ENCODE measurements at places on chromosomes 13 and 19.
A peak's percentile ranks its signal among the peaks of the same experiment; 100 is the strongest.

DNA sequence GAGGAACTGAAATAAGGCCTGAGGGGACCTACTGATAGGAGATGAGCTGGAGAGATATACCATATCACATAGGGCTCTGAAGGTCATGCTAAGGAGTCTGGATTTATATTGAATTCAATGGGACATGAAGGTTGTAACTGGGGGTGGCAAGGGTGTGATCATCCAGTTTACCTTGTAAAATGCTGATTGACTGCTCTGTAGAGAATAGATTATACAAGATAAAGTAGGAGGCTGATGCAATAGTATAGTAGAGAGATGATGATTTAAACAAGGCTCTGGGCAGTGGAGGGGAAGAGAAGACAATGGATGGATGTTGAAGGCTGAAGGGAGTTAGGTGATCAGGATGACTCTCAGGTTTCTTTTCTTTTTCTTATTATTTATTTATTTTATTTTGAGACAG, 18.0 kb upstream of the PAN3 start:
- DNase-seq, result no peak

DNA sequence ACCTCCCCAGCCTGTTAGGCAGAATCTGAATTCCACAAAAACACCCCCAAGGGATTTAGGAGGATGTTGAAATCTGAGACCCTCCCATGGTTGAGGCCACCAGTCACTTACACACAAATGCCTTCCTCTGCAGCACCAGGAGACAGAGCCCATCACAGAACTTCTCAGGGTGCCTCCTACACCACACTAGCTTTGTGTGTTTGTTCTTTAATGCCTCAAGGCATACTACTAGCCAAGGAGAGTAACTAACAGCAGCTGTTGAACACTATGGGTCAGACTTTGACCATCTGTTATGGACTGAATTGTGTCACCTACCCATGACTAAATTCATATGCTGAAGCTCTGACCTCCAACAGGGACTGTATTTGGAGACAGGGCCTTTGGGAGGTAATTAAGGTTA, 9.5 kb upstream of the MED26 start:
- no peak for DNase-seq

GRCh38 chr13:30676672-30677071, 58.7 kb upstream of the ALOX5AP start:
- no peak for DNase-seq

- no peak for DNase-seq
These were observed 41.9 kb downstream of the WDR87 start for GRCh38 chr19:37864501-37864900.

DNA sequence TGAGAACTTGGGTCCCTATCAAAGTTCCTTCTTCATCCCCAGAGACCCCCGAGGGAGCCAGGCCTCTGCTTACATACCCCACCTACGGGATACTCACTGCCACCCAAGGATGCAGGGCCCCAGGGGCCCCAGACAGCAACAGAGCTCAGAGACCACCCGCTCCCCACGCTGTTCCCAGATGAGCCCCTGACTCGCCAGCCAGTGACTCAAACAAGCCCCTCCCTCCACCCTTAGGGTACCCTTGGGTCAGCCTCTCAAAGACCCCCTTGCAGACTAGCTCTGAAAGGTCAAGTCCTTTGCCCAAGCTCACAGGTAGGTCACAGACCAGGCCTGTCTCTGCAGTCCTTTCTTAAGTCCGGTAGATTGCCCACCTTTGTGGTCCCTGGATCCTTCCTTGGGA, 45.7 kb downstream of the CD320 start:
- no peak for DNase-seq

GRCh38 chr19:51166846-51167490, 24.9 kb downstream of the SIGLEC7 start:
- DNase-seq, result peak; percentile 30

DNA sequence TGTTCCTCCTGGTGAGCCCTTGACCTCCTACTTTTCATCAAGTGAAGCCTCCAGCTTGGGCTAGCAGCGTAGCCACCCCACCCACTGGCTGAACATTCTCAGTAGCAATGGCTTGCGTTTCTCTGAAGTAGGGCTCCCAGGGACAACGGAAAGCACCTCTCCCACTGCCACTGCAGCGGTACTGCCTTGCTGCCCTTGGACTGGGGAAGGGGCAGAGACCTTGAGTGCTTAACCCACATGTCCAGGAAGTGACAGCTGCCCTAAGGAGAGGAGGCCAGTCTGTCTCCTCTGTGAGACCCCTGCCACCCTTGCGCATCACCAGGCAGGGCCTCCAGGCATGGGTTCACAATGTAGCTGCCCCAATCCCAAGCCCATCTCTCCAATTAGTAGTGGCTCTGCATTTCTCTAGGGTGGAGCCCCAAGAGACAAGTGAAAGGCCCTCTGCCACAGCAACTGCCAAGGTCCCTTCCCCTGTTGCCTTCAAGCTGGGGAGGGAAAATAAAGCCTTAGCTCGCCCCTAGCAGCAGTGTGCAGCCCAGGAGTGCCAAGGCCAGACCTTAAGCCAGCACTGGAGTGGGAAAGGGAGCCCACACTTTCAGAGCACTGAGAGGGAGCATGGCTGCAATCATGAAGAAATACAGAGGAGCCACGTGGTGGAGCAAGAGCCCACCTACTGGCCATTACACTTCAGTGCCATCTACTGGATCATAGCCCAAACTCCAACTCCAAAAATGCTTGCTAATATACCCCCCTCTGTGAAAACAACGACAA, 175.9 kb upstream of the TRPC4 start:
- no peak for DNase-seq

- no peak for DNase-seq
These were observed 1.1 kb downstream of the CD79A start for GRCh38 chr19:41877916-41878905.

- DNase-seq, result no peak
These were observed 323.0 kb downstream of the NDFIP2 start for GRCh38 chr13:79803989-79804388.

- DNase-seq, result no peak
These were observed 122.8 kb downstream of the MTUS2 start for GRCh38 chr13:28942906-28943305.

DNA sequence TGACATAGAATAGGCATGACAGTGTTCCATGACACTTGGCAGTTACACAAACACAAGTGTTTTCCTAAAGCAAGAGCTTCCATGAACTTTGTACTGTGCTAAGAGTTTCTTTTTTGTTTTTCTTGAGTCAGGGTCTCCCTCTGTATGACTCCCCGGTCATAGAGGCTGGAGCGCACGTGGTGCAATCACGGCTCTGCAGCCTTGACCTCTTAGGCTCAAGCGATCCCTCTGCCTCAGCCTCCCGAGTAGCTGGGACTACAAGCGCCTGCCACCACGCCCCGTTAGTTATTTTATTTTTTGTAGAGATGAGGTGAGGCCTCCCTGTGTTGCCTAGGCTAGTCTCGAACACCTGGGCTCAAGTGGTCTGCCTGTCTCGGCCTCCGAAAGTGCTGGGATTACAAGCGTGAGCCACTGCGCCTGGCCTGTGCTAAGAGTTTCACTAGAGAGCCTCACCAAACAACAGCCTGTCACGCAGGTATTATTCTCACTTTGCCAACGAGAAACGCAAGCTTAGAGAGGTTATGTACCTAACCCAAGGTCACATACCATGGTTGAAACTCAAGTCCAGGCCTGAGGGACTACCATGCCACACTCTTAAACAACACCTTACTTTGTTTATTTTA, 355.9 kb downstream of the KLF12 start:
- no peak for DNase-seq

- no peak for DNase-seq
These were observed 8.2 kb upstream of the HSD17B14 start for GRCh38 chr19:48844472-48844871.

- DNase-seq, result no peak
These were observed 7.0 kb downstream of the NTN5 start for GRCh38 chr19:48665786-48666185.

DNA sequence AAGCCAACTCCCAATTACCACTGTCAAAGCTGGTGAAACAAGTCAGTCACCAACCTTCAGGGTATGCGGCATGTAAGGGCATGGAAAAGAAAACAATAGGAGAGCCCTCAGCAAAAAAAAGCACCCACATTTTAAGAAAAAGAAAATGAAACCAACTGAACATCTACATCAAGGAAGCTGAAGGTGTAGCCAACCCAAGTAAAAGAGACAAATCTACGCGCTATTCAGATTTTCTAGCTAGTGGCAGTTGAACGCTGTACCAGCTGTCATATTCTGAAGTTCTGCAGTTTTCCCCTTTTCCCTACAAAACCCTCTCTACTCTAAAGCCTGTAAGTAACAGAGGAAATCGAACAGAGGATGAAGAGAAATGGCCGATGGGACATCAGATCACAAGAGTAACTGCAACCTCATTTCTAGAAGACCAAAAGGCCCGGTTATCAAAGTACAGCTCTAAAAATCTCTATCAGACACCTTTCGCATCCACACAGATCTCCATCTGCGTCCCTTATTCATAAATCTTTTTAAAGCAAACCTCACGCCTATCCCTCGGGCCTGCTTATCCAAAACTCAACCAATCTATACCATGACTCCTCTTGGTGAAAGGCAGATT, 1.4 kb downstream of the MYCBP2 start:
- DNase-seq, result peak; percentile 31

GRCh38 chr19:30640252-30640965, 268.2 kb downstream of the ZNF536 start:
- DNase-seq, result no peak

DNA sequence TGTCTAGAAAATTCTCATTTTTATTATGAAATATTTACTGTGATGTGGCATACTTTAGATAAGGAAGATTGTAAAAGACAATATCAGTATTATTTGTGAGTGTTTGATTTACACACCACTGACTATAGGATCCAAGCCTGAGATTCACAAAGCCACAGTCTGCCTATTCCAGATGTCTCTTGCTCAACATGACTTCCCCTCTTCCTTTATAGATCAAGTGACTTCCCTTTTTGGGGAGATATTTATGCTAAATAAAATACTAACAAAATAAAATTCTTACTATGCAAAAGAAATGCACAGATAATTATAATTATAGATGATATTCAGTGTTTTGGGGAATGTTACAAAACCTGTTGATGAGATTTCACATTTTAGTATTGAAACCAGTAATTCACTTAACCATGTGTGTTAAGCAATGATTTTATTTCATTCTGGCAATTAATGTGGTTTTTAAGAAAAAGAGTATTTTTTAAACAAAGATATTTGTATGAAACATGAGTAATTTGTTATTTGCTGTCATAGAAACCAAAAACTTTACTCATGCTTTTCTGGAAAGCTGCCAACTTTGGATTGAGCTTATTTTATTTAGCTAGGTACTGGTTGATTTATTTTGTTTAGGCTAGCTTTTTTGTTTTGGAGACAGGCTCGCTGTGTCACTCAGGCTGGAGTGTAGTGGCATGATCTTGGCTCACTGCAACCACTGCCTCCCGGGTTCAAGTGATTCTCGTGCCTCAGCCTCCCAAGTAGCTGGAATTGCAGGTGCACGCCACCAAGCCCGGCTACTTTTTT, 13.7 kb upstream of the GPR183 start:
- DNase-seq, result no peak

GRCh38 chr19:31332096-31332495, 17.1 kb downstream of the TSHZ3 start:
- DNase-seq, result no peak

- no peak for DNase-seq
These were observed 364.4 kb downstream of the DCT start for GRCh38 chr13:94115054-94115453.

DNA sequence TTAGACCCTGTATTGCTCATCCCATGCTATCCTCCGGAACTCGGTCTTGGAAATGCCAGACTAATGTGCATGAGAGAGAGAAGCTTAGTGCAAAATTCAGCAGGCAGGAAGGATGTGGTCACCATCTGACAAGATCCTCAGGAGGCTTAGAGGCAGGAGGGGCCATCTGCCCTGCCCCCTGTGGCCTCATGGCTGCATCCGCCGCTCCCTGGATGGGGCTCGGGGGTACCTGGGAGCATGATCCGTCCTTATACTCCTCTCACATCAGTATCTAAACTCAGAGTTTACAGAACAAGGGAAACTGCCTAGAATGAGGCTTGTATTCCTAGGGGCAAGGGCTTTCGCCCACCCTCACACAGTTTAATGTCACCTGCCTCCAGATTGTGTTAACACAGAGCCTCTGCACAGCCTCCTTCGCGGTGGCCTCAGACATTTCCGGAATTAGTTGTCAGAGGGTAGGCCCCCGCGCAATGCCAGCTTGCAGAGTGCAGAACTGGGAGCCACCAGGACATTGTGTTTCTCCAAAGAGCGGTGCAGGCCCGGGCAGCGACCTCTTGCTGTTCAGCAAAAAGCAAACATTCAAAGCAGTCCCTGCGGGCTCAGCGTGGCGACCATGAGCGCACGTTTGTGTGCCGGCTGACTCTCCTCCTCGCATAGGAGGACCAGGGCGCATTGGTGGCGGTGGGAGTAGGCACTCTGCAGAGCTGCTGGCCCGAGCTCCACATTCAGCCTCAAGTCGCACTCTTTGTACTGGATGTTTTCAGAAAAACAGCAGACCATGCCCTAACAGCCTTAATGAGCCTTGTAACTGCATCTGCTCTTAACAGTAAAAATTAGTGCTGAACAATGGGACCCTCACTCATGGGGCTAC, 39.1 kb downstream of the GPR12 start:
- peak; percentile 42 for DNase-seq

- peak; percentile 16 for DNase-seq
These were observed 75.0 kb downstream of the DHRS12 start for GRCh38 chr13:51728972-51729371.

DNA sequence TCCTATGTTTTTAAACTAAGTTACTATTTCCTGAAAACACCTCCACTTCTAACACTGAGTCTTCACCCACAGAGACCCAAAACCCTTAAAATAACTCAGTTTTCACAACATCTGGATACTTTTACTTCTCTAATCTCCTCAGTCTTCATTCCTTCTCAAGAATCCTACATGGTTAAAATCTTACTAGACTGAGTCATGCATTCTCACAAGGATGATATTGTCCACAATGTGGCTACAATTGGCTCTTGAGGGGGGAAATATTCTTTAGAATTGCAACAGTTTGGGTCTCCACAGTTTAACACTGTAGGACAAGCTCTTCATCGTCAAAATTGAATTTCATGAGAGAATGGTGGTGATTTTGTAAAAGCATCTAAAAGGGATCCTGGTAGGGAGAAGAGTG, 397.1 kb downstream of the SLITRK5 start:
- DNase-seq, result no peak

DNA sequence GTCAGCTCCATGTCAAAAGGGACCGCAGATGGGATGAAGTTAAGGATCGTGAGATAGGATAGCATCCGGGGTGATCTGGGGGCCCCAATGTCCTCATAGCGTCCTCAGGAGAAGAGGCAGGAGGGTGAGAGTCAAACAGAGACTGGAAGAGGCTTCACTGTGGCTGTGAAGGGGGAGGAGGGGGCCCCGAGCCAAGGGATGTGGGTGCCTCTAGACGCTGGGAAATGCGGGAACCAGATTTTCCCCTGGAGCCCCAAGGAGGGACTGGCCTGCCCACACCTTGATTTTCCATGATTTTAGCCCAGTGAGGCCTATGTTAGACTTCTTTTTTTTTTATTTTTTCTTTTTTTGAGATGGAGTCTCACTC, 61.2 kb downstream of the GNG7 start:
- DNase-seq, result no peak

GRCh38 chr13:43263047-43263446, 239.7 kb downstream of the DNAJC15 start:
- DNase-seq, result no peak
